ENCODE measurements at places on chromosomes 7 and 10. TPM values are rescaled to one million over a fixed set of nuclear protein-coding genes. Genes with fewer than 3 reads are reported as not detected.

Gene CPA4
- 28.2 TPM for total RNA-seq

Gene FBXL15
- 5.9 TPM for total RNA-seq

Gene GIMAP4
- total RNA-seq: not detected

Gene IDI2
- total RNA-seq: not detected
